GM12864 (cell line): ENCODE measurements at places on chromosomes 5 and 9.

- no peak for DNase-seq
Observed at GRCh38 chr5:38783011-38783561, 62.7 kb upstream of the OSMR start.

- DNase-seq, result no peak
Observed at GRCh38 chr9:76218117-76218885, 175.9 kb downstream of the RFK start.

DNA sequence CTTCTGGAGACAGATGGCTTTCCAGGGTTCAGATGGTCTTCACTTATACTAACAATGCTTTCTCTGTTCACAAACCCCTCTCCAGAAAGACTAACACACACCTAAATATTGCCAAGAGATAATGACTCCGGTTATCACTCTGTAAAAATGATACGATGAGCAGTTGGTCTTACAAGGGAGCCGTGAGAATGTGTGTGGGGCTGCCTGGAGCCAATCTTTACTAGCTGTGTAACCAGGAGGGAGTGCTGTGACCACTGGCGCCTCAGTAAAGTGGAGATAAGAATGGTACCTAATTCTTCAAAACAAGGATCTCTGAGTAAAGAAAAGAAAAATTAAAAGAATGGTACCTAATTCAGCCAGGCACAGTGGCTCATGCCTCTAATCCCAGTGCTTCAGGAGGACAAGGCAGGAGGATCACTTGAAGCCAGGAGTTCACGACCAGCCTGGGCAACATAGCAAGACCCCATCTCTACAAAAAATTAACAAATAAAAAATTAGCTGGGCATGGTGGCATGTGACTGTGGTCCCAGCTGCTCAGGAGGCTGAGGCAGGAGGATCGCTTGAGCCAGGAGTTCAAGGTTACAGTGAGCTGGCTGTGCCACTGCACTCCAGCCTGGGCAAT is 39.9 kb upstream of the IL17B start:
- no peak for DNase-seq

DNA sequence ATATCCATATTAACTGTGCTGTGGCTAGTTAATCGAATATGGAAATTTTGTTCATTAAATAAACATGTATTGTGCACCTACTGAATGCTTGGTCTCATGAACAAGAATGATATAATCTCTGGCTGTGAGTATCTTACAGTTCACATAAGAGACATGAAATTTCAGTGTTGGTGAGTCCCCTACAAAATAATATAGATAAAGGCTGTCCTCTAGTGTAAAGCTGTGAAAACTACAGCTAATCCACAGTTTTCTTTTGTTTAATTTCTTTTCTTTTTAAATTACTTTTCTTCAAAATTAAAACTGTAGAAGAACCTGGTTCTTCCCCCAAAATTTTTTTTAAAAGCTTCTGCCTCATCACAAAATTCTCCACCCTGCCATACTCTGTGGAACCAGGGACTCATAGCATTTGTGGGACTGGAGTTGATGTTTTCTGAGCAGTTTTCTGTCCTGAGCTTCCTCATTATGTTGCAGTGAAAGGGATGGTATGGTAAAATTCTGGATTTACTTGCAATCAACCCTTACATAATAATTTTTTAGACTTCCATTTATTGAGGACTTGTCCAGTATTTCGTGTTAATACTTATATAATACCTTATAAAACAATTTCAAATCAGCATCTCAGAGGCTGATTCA is 135.0 kb downstream of the STK32A start:
- DNase-seq, result no peak

DNA sequence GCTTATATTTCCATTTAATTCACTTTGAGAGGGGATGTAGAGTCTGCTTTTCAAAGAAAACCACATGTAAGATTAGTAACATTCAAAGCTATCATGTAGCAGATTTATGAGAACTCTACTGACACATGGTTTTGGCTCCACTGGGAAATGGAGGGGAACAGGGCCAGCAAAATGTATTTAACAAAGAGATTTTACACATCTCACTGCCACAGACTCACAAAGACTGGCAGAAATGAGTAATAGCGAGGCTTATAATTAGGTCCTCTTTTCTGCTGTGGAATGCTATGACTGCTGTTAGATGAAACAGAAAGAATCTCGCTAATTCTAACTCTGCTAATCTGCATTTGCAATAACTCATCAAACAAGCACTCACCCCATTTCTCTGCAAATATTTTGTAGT is 4.5 kb downstream of the DAP start:
- no peak for DNase-seq

DNA sequence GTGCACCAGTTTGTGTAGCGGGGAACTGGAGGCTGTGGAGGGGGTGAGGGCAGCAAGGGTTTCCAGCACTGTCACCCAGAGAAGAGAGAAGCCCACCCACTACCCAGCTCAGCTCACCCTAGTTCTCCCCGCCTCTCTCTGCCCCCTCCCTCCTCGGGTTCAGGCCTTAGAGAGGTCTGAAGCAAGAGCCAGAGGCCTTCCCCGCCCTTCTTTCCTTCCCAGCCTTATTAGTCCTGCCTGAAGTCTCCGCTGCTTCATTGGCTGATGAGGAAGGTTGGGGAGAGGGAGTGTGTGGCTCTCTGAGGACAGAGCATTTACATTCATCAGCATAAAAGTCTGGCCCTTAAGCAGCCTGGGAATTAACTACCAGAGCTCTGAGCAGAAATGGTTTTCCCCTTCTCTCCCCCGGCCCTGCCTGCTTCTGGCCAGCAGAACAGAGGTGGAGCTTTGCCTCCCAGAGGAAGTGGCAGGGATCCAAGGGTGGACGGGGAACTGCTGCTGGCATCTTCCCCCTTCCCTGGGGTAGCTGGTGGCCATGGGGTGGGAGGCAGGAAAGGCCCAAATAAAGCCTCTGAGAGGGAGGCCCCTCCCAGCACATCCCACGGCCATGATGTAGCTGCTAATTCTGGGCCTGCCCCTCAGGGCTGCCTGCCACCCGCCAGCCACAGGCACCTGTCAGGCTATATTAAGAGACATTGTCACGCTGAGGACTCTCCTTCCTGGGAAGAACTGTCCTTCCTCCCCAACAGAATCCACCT is 4.1 kb downstream of the DNAJB5 start:
- no peak for DNase-seq

DNA sequence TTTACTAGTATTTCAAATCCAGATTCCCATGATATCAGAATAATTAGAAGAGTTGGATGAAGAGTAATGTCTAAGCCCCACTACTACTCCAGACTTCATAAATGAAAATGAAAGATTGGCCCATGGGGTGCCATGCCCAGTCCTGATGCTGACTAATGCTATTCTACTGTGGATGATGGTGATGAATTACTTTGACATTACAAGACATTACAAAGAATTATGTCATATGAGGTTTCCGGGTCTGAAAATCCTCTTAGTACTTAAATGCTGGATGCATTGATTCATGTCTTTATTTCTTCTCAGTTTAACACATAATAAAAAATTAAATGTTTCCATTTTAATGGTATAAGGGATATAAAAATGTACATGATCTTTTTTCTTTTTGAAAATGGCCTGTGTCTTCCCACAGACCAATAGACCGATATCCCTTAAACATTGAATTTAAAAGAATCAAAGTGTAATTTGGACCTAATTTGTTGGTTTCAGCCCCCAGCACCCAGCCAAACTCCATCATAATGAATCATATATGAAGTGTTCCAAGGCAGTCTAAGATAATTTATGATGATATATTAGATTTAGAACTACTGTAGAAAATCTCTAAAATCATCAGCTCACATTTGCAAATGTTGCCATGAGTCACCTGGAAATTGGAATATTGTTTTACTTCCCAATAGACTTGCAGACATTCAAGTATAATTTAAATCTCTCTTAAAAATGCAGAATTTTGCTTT is 223.6 kb upstream of the SGCD start:
- no peak for DNase-seq

- DNase-seq, result no peak
Observed at GRCh38 chr5:103109277-103109676, 10.7 kb downstream of the GIN1 start.

DNA sequence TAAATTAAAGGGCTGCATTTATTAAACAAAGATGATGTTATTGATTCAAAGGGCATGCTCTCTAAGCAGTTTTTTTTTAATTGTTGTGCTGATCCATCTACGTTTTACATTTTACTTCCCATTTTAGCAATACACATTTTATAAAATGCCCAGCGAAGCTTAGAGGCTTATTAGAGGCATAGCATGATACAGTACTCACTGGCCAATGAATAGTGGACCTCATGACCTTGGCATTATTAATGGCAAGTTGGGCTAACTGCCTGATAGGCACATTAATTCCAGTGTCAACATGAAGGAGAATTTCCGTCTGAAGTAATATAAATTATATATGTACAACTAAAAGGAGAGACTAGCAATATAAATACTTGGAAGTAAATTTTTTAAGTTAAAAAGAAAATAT is 837.2 kb downstream of the EFNA5 start:
- no peak for DNase-seq

DNA sequence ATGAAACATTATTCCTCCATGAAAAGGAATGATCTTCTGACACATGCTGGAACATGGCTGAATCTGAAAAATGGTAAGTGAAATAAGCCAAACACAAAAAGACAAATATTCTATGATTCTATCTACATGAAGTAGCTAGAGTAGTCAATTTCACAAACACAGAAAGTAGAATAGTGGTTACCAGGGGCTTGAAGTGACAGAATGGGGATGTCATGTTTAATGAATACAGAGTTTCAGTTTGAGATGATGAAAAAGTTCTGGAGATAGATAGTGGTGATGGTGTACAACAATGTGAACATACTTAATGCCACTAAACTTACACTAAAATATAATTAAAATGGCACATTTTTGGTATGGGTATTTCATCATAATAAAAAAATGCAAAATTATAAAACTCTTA is 18.3 kb downstream of the RLN2 start:
- no peak for DNase-seq

DNA sequence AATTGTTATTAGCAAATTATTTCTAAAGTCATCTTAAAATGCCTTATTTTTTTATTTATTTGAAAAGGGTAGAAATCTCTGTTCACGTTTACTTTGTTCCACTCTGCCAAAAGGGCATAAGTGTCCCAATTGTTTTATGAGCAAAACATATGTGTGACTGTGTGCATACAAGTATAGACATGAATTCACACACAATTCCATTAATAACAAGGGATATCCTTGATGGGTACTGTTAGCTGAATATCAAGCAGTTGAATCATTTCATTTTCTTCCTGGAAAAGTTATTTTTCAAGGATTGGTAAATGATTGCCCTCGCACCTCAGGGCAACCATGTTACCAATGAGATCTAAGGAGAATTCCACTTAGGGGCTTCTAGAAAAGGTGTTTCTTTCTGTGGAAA is 92.1 kb upstream of the TAF11L2 start:
- no peak for DNase-seq

GRCh38 chr9:109705515-109705914 is 74.5 kb upstream of the PALM2AKAP2 start:
- no peak for DNase-seq
